Foreskin melanocyte (primary cell): ENCODE measurements at places on chromosomes 6 and 20.
A peak's percentile ranks its signal among the peaks of the same experiment; 100 is the strongest.

- peak; percentile 73 for DNase-seq
Measured at GRCh38 chr6:85404564-85405174, 45.2 kb upstream of the NT5E start.

DNA sequence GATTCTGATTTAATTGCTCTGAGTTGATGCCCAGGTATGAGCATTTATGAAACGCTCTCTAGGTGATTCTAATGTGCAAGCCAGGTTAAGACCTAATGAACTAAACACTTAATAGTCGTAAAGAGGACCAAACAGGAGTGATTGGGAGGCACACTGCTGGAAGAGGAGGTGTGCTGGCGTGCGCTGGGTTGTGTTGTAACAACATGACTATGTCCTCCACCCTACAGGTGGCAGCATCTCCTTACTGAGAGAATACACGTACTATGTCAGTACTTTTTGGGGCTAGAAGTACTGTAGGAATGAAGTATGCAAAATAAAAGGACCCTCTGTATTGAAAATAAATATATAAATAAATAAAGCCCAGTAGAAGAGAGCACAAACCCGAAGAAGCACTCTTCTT, 11.9 kb downstream of the C6orf89 start:
- no peak for DNase-seq

- no peak for DNase-seq
Measured at GRCh38 chr20:48065833-48066232, 280.6 kb upstream of the SULF2 start.

- no peak for DNase-seq
Measured at GRCh38 chr6:110606151-110606550, 129.7 kb upstream of the SLC22A16 start.

DNA sequence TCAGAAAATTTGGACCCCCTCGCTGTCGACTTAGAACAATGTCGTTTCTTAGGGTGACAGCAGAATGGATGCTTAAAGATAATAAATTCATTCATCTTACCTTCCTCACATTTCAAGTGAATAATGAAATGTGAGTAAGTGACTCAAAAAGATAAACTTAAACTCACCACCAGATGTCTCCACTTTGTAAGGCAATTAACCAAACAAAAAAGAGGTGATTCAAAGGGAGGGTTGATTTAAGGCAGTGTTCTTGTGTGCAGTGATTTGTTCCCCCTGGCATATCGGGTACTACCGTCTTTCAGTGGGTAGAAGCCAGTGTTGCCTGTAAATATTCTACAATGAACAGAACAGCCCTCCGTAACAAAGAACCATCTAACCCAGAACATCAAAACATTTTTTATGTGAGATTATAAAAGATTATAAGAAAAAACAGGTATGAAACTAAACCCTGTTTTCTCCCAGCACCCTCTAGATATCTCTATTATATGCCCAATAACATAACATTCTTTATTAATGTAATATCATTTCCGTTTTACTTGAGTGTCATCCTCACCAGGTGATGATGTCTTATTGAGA, 589.7 kb downstream of the CBLN4 start:
- DNase-seq = peak; percentile 1

DNA sequence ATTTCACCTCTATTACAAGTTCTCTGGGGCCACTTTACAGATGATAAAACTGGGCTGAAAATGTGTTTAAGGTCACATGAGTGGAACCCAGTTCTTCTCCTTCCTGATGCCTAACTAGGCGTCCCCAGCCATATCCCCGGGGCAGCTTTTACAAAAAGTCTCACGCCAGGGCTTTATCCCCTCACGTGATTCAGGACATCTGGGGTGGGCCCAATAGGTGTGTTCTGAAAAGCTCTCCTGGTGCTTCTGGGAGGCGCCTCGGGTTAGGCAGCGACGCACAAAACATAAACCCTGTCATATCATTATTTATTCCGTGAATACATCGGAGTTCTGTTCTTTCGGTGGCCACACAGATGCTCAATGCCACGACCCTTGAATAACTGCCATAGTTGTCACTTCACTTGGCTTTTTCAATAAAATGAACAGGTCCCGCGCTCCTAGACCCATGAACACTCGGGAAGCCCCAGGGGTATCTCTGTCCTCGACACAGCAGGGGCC, 32.1 kb downstream of the SF3B5 start:
- no peak for DNase-seq

- peak; percentile 38 for DNase-seq
Measured at GRCh38 chr6:66496659-66497058, 789.6 kb upstream of the EYS start.

DNA sequence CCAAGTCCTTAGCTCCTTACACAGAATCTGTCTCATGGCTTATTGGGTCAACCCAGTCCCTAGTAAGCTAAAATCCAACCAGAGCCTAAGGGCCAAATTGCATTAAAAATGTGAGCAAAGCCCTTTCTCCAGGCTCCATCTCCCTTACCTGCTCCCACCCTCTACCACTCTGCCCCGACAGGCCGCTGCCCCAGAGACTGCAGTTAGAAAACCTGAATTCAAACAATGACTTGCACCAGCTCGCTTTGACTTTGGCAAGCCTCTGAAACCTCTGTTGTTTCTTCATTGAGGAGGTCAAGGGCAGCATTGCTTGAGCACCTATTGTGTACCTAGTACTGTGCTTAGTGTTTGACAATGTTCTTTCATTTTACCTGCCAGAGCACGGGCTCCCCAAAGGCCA, 188.1 kb upstream of the PMEPA1 start:
- DNase-seq = no peak
